Activated CD4-positive, alpha-beta T cell treated with anti-CD3 and anti-CD28 coated beads, Interleukin-2, amount 50 U/mL, for 16 hours (primary cell): ENCODE measurements at places on chromosomes 7 and 10.

DNA sequence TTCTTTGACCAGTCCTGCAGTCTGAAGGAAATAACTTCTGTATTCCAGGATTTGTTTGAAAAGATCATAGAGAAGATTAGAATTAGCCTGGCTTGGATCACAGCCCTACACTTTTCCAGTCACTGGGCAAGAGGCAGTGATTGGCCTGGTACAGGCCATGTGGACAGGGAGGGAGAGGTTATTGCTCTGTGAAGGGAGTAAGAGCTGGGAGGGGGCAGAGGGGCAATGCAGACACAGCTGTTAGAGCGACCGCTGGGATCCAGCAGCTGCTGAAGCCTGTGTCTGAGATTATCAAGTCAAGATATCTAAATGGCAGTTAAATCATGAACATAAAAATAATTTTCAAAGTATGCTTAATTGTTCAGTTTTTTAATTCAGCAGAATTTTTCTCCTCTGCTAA, 257.3 kb downstream of the SDK1 start:
- no peak for DNase-seq

DNA sequence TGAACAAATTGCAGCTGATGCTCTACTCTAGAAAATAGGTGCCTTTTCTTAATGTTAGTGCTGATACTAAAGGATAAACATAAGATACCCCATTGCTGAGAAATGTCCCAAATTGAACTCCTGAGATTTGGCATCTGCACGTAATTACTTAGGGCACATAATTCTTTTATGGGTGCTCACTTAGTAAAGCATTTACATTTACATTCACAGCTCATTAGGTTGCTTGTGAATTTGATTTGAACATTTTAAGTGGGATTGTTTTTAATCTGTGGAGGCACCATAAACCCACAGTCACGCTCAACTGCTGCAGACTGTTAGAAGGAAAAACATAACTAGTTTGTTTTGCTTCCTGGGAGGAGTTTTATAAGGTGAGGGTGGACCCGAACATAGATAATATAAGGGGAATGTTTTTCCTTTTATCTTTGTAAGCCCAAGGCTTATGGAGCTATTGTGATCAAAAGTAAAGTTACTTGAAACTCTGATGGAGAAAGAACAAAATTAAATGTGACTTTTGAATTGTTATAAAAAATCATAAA, 560.8 kb downstream of the REEP3 start:
- no peak for DNase-seq

GRCh38 chr7:117145333-117145732, 177.5 kb downstream of the WNT2 start:
- DNase-seq: no peak

DNA sequence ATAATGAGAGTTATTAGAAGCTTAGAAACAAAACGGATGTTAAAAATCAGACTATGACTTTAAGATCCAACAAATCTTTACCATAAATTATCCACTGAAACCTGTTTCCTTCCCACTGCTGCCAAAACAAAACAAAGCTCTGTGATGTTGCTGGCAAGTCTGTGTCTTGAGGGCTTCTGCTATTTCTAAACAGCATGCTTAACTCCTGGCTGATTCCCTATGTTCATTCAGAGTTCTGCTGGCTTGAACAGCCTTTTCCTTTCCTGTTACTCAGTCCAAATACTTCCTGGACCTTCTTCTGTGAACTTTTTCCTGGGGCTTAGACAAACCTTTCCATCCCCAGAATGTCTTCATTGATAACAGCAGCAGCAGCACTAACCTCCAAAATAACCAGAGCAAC, 448.1 kb downstream of the SORCS1 start:
- no peak for DNase-seq

DNA sequence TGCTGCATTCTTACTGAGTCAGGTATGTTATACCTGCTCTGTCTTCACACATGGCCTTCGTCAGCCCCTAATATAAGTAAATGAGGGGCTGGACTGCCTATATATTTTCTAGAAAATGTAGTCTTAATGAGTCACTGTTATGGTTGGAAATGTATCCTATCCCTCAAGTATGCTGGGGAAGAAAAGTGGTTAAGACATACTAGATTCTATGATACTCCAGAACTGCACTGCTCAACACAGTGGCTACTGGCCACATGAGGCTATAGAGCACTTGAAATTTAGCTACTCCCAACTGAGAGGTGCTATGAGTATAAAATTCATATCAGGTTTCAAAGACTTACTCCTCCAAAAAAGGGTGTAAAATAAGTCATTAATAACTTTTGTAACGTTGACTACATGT, 104.3 kb upstream of the STEAP1B start:
- DNase-seq: no peak

- no peak for DNase-seq
Measured at GRCh38 chr10:123563994-123564393, 102.2 kb upstream of the GPR26 start.

DNA sequence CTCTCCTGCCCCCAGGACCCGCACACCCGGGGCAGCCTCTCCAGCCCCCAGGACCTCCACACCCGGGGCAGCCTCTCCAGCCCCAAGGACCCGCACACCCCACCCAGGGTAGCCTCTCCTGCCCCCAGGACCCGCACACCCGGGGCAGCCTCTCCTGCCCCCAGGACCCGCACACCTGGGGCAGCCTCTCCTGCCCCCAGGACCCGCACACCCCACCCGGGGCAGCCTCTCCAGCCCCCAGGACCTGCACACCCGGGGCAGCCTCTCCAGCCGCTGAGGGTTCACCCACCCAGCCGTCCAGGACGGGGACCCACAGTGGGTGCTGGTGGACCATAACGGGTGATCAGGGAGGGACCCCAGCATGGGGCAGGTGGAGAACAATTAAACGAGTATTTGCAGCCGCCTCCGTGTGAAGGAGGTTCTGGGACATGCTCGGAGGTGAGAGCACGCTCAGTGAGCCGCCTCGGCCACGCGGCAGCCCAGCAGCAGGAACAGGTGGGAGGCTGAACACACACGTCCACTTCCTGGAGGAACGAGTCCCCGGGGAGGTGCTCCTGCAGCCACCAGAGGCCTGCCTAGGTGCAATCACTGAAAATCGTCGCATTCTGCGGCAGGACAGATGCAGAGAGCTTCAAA, 107.9 kb downstream of the PDGFA start:
- no peak for DNase-seq
